ENCODE measurements at places on chromosomes 4 and X.

DNA sequence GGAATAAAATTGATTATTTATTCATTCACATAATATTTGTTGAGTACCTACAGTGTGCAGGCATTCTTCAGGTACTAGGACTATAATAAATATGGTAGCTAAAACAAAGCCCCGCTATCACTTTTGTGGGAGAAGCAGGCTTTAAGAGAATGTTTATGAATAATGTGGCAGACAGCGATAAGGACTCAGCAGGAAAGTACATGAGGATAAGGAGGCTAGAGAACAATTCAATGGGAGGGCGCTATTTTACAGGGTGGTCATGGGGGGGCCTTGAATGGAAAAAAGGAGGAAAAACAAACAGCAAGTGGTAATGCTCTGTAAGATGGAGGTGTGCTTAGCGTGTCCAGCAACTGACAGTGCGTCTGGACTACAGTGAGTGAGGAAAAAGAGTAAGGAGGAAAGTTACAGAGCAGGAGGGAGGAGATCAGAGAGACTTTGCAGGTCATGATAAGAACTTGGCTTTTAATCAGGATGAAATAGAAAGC, 264.2 kb upstream of the ETNPPL start:
- DNase-seq: no peak

DNA sequence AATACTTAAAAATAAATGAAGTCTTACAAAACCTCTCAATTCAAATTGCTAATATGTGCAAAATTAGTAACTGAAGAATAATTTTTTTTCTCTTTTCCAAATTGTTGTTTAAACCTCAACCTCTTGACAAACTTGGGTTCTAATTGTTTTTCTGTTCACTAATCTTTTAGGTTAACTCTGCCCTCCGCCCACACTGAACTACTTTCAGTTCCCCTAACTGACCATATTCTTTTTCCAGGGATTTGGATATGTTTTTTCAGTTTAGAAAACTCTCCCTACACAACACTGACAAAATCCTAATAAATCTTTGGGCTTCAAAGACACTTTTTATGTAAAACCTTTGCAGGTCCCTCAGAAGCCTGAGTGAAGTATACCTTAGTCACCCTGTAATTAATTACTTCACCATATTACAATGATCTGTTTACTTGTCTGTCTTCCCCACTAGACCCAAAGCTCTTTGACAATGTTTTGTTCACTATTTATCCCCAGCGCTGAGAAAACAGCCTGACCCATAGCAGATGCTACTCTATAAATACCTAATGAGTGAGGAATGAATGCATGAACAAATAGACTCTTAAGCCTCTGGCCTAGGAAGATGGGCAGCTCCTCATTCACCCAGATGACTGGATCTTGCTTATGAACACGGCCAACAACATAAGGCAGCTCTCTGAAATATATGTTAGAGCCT, 134.9 kb downstream of the MAML3 start:
- peak; percentile 42 for DNase-seq

- DNase-seq: no peak
Measured at GRCh38 chr4:106893903-106894302, 142.2 kb downstream of the DKK2 start.

DNA sequence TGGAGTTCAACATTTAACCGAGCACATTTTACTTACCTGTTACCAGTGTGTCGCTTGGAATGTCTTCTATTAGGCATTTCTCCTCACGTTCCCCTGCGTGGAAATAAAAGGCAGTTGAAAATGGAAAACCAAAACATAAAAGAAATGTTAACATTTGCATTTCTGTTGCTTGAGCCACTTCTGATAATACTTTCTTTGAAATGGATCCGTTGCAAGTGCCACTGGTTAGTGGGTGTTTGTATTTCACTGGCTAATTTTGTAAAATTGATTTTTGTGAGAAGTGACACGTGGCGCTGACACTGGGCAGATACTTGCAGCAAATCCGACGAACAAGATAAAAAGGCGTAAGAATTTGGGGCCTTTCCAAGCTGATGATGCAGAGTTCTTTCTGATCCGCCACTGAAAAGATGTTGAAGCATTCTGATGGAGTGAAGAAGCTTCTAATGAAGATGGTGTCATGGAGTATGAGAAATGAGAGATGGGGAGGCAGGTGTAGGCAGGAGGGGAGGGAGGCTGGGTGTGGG, 18.8 kb downstream of the SPON2 start:
- DNase-seq: no peak

- DNase-seq: no peak
Measured at GRCh38 chr4:148015058-148015457, 283.2 kb downstream of the ARHGAP10 start.

Data from foreskin fibroblast (primary cell).